NCI-H446 treated with DMSO at 0.1 percent for 48 hours (cell line): ENCODE measurements at places on chromosomes 16 and 17.

DNA sequence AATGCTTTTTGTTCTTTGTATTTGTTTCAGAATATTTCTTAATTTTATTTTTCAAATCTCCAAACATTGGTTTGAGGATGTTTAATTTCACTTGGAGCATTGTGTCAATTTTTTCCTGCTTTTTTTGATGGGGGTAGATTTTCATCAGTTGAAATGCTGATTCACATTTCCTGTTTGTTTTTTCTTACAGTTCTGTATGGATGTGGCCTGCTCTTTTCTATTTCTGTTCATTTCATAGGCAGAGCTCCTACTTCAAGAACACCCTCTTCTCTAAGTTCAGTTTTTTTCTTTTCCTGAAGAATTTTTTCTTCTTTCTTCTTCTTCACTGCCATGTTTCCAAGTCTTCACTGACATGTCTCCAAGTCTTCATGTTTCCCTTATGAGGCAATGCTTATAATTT lies 8.8 kb downstream of the MBTD1 start:
- DNase-seq = no peak

DNA sequence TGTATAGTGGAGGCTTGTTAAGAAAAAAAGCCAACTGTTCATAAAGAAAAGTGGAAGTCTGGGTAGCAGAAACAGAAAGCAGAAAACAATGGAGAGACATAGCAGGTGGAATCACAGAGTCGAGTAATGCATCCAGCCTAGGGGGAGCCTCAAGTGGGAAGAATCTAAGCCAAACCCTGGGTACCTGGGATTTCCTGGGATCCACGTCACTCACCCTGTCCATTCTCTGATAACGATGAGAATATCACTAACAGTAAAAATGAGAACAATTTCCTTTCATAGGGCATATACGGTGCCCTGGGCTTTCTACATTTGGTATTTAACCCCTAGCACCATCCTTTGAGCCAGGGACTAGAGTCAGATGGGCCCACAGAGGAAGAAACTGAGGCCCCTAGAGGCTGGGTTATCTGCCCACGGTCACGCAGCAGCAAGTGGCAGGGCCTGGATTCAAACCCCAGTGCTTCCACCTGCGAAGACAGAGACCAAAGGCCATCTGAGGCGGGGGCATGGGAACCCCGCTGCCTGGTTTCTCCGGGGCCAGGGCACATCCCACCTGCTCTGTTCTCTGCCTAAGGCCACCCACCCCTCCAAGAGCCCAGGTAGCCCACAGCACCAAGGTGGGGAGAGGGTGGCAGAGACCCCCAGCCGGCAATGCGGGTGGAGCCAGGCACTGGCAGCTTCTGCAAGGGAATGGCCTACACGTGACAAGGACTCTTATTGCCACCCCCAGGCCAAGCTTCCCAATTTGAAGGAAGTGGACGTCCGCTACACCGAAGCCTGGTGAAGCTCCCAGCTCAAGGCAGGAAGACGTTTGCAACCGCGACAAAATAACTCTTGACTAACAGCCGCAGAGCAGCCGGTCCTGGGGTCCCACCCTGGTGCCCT lies 69.8 kb upstream of the PLCG2 start:
- DNase-seq = no peak

DNA sequence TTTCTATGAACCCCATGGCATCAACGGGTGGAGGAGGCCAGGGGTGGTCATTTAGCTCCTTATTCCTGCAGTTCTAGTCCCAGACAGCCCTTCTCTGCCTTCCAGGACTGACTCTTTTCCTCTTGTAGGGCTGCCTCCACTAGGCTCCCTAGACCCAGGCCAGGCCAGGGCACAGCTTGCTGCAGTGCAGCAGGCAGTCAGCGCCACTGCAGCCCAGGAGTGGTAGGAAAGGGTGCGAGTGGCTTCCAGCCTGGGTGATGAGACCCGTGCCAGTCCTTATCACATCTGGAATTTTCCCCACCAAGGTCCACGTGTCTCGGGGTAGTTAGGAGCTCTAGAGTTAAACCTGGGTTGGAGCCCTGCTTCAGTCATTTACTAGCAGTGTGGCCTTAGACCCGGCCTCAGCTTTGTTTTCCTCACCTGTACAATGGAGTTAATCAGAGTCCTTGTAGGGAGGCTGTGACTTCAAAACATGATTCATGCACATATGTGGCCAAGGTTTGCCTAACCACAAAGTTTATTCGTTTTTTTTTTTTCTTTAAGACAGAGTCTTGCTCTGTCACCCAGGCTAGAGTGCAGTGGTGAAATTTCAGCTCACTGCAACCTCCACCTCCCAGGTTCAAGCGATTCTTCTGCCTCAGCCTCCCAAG lies 4.7 kb downstream of the SLC5A11 start:
- no peak for DNase-seq

- no peak for DNase-seq
Measured at GRCh38 chr16:47033176-47033575, 59.7 kb upstream of the DNAJA2 start.

- DNase-seq = no peak
Measured at GRCh38 chr17:73313526-73314127, 1.8 kb upstream of the CDC42EP4 start.

- DNase-seq = no peak
Measured at GRCh38 chr17:76370261-76370993, 14.0 kb upstream of the SPHK1 start.
